ENCODE measurements at places on chromosomes 7 and 10. TPM values are rescaled to one million over a fixed set of nuclear protein-coding genes. Genes with fewer than 3 reads are reported as not detected.

GRCh38 chr7:108348913-108349312 is 107.3 kb downstream of the NRCAM start:
- no peak for DNase-seq
- no peaks in the 10 kb centered on the region for H3K36me3 ChIP-seq
- H3K27me3 ChIP-seq = no peaks in the 10 kb centered on the region
- no peak overlapping the region for H3K4me3 ChIP-seq

DNA sequence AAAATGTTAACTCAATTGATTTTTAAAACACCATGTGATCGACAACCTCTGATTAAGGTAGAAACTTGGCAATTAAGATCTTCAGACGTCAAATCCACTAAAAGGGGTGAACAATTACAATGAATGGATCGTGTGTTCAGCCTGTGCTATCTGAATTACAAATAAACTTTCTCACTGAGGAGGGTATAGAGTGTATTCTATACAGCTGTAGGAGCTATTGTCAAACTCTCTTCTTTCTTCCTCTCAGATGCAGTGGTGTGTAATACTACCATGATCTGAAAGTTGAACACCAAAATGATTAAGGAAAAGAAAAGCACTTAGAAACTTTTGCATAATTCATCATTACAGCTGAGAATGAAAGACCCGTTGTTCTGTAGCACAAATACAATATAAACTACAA is 32.2 kb upstream of the MACC1 start:
- no peaks in the 10 kb centered on the region for H3K36me3 ChIP-seq
- H3K27me3 ChIP-seq = no peaks in the 10 kb centered on the region
- no peak overlapping the region for H3K27ac ChIP-seq
- H3K4me3 ChIP-seq = no peak overlapping the region
- H3K4me1 ChIP-seq = peaks cover 12% of the 10 kb centered on the region
- DNase-seq = no peak

DNA sequence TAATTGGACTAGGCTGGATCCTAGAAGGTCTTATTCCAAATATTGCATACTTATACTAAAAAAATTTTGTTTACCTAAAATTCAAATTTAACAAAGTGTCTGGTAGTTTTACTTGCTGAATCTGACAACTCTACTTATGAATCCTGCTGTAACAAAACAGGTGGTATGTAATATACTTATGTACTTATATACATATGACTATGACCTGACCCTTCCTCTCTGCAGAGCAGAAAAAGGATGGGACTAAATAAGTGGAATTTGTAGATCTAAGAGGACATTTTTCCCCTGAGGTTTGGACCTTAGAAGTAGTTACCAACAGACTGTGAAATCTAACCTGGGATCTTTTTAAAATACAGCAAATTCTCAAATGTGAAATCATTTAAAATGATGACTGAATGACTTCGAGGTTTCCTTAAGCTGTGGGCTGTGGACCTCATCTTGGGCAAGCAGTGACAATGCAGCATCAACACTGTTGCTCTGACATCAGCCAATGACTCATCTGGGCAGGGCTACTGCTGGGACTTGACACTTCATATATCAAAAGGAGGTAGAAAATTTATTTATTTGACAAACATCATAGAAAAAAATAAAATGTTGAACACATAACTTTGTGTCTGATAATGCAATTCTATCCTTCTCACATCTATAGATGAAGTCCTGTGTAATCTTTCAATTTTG is 73.6 kb downstream of the RELN start:
- H3K4me3 ChIP-seq = no peak overlapping the region
- H3K27me3 ChIP-seq = no peaks in the 10 kb centered on the region

- H3K27ac ChIP-seq = no peak overlapping the region
- H3K27me3 ChIP-seq = no peaks in the 10 kb centered on the region
- no peak overlapping the region for H3K4me3 ChIP-seq
- H3K4me1 ChIP-seq = peaks cover 21% of the 10 kb centered on the region
- no peak for DNase-seq
- H3K36me3 ChIP-seq = no peaks in the 10 kb centered on the region
These were observed 11.7 kb downstream of the STAM start for GRCh38 chr10:17655567-17656146.

GRCh38 chr7:142522735-142523134 is 226.5 kb upstream of the PRSS1 start:
- DNase-seq = no peak
- no peaks in the 10 kb centered on the region for H3K27me3 ChIP-seq
- no peak overlapping the region for H3K27ac ChIP-seq
- no peak overlapping the region for H3K4me3 ChIP-seq
- no peaks in the 10 kb centered on the region for H3K4me1 ChIP-seq

The PLEKHS1 gene
- not detected for total RNA-seq

DNA sequence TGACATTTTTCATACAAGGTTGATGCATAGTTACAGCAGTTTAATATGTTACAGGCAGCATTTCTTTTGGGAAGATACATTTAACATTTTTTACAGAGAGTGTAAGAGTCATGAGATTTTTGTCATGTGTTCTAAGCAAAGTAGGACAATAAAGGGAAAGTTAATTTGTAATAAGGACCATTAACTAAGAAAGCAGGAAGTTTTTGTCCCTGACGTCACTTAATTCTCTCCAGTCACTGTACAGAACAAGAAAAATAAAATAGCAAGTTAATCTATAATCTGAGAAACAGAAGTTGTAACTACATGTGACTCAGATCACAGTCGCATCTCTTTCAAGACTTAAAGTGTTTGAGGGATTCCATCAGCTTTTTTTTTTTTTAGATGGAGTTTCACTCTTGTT is 49.5 kb upstream of the CAPZA2 start:
- no peaks in the 10 kb centered on the region for H3K27me3 ChIP-seq
- DNase-seq = no peak
- H3K4me3 ChIP-seq = no peak overlapping the region
- no peaks in the 10 kb centered on the region for H3K4me1 ChIP-seq
- H3K36me3 ChIP-seq = no peaks in the 10 kb centered on the region

- no peak overlapping the region for H3K27ac ChIP-seq
- no peak for DNase-seq
- no peak overlapping the region for H3K4me3 ChIP-seq
- H3K4me1 ChIP-seq = peaks cover 12% of the 10 kb centered on the region
These were observed 31.0 kb downstream of the CDCA7L start for GRCh38 chr7:21914671-21915070.

DNA sequence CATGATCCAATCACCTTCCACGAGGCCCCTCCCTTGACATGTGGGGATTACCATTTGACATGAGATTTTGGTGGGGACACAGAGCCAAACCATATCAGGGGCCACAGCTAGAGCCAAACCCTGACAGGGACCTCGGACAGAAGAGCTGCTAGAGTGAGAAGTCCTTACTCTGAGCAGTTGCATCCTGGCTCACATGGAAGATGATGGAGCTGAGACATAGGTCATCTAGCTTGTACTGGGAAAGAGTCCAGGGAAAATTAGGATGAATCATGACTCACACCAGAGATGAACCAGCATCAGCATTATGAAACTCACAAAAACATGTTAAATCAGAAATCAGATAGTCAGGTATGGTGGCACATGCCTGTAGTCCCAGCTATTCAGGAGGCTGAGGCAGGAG is 12.8 kb upstream of the FMC1 start:
- no peak overlapping the region for H3K4me3 ChIP-seq
- H3K27ac ChIP-seq = no peak overlapping the region
- no peaks in the 10 kb centered on the region for H3K36me3 ChIP-seq
- H3K4me1 ChIP-seq = no peaks in the 10 kb centered on the region

The ABLIM1 gene
- total RNA-seq = 176 TPM

DNA sequence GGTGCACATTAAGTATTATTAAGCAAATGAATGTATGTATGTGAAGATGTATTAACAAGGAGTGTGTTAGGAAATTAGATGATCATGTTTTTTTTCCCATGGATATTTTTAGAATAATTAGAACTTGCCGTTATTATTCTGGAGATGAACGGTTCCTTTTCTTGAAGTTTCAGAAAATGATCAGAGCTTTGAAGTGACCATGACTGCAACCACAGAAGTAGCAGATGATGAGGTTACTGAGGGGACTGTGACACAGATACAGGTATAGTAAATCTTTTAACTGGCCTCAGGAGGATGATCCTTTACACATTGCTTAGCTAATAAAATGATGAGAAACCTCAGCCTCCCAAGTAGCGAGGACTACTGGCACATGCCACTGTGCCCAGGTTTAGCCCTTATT is 18.6 kb downstream of the DMTF1 start:
- no peaks in the 10 kb centered on the region for H3K27me3 ChIP-seq
- no peaks in the 10 kb centered on the region for H3K4me1 ChIP-seq
- peaks cover 90% of the 10 kb centered on the region for H3K36me3 ChIP-seq
- no peak overlapping the region for H3K27ac ChIP-seq

GRCh38 chr10:95236068-95236903 is 42.2 kb downstream of the ACSM6 start:
- H3K27me3 ChIP-seq = no peaks in the 10 kb centered on the region
- H3K36me3 ChIP-seq = peaks cover 12% of the 10 kb centered on the region

The BHLHA15 gene
- not detected for total RNA-seq

The GBX1 gene
- total RNA-seq = not detected

The TMEM209 gene
- 10.8 TPM for total RNA-seq

The PHKG1 gene
- total RNA-seq = not detected

- no peak overlapping the region for H3K4me3 ChIP-seq
- no peaks in the 10 kb centered on the region for H3K36me3 ChIP-seq
- DNase-seq = no peak
- H3K27ac ChIP-seq = no peak overlapping the region
- H3K4me1 ChIP-seq = no peaks in the 10 kb centered on the region
- no peaks in the 10 kb centered on the region for H3K27me3 ChIP-seq
These were observed 25.4 kb downstream of the RPP38 start for GRCh38 chr10:15122477-15123030.

The PLXDC2 gene
- 51.3 TPM for total RNA-seq

DNA sequence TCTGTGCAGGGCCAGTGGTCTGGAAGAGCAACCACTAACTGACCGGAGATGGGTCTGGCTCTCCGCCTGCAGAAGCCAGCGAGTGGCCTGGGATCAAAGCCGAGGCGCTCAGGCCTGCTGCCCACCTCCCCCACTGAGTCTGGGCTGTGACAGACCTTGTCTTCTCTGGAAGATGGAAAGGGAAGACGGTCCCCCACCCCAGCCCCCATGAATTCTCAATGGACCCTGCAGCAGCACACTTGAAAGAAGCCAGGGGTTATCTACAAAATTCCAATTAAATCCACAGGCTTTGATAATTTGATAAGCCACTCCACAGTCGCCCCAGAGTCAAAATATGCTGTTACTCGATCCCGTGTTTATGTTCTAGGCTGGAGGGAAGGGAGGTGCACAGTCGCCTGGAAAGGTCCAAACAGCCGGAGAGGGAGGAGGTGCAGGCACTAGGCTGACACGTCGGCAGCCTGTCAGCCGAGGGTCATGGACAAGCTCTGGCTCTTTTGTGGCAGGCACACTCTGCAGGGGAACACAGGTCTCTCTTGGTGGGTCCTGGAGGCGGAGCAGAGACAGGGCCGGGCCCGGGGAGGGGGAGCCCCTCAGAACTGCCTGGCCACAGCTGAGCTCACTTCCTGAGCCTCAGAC is 134.9 kb downstream of the SH3PXD2A start:
- H3K36me3 ChIP-seq = peaks cover 18% of the 10 kb centered on the region
- peaks cover 33% of the 10 kb centered on the region for H3K4me1 ChIP-seq
- no peak for DNase-seq
- peak overlapping the region; percentile 4 for H3K27ac ChIP-seq
- H3K27me3 ChIP-seq = no peaks in the 10 kb centered on the region

- no peak for DNase-seq
- no peaks in the 10 kb centered on the region for H3K27me3 ChIP-seq
- H3K4me3 ChIP-seq = no peak overlapping the region
- H3K4me1 ChIP-seq = no peaks in the 10 kb centered on the region
- H3K27ac ChIP-seq = no peak overlapping the region
These were observed 218.6 kb downstream of the DGKI start for GRCh38 chr7:137628216-137628615.

DNA sequence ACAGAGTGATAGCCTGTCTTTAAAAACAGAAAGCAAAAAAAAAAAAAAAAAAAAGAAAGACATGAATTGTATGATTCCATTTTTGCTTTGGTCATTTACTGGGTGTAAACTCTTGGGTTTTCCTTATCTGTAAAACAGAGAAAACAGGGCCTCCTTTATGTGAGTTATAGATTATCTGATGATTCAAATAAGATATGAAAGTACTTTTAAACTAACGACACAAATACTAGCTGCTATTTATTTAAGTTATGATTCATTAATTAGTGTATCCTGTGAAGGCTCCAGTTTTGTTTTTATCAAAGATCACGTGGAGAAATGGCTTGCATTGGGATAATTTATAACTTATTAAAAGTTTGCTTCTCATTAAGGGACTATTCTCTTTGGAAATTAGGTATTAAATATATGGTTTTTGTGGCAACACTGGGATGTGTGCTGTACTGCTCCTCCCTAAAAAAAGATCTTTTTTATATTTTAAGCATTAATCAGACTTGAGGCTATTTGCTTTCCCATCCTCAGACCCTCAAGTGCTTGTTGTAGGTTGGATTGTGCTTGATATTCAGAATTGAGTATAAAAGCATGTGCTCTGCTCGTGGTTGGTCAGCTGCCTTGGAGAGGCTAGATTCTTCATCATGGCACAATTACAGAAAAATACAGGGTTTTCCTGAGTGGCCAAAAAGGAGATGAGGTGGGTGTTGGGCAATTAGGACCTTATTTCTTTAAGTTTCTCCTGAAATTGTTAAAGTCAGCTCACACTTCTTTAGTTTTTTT is 39.9 kb downstream of the NRG3 start:
- DNase-seq = no peak
- no peaks in the 10 kb centered on the region for H3K36me3 ChIP-seq
- no peaks in the 10 kb centered on the region for H3K27me3 ChIP-seq
- no peak overlapping the region for H3K27ac ChIP-seq
- no peaks in the 10 kb centered on the region for H3K4me1 ChIP-seq

- no peak overlapping the region for H3K27ac ChIP-seq
- H3K4me3 ChIP-seq = no peak overlapping the region
- H3K4me1 ChIP-seq = peaks cover 6% of the 10 kb centered on the region
- H3K36me3 ChIP-seq = no peaks in the 10 kb centered on the region
- no peak for DNase-seq
These were observed 34.8 kb upstream of the ADO start for GRCh38 chr10:62769574-62770242.

DNA sequence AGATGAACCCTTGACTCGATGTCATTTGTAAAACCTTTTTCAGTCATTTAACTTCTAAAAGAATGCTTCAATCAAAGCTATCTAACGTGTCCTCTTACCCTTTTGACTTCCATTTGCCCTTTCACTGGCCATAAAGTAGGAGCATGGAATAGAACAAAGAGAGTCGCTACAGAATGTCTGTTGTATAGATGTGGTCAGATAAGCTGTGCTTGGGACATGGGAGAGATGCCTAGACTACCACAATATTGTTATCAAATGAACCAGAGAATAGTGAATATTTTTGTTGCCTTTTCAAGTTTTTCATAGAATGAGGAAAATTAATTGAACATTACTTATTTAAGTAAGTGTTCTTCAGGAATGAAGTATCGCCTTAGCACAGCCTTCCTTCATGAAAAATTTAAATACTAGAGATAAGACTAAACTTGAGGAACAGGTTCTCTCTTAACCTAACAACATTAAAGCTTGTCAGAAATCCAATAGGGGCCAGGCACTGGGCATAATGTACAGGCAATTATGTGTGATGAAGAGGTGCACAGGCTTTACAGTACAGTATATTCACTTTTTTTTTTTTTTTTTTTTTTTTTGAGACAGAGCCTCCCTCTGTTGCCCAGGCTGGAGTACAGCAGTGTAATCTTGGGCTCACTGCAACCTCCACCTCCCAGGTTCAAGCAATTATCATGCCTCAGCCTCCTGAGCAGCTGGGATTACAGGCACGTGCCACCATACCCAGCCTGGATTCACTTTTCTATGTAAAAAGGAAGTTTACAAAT is 7.5 kb upstream of the KMT2E start:
- no peak for DNase-seq
- no peak overlapping the region for H3K4me3 ChIP-seq
- H3K4me1 ChIP-seq = peaks cover 91% of the 10 kb centered on the region
- peak overlapping the region; percentile 100 for H3K27ac ChIP-seq
- no peaks in the 10 kb centered on the region for H3K27me3 ChIP-seq

The TET1 gene
- total RNA-seq = 3.2 TPM
